Left kidney (tissue), 8 donors: ENCODE measurements at places on chromosomes 12 and 14. TPM values are rescaled to one million over a fixed set of nuclear protein-coding genes. Genes with fewer than 3 reads are reported as not detected.

DNA sequence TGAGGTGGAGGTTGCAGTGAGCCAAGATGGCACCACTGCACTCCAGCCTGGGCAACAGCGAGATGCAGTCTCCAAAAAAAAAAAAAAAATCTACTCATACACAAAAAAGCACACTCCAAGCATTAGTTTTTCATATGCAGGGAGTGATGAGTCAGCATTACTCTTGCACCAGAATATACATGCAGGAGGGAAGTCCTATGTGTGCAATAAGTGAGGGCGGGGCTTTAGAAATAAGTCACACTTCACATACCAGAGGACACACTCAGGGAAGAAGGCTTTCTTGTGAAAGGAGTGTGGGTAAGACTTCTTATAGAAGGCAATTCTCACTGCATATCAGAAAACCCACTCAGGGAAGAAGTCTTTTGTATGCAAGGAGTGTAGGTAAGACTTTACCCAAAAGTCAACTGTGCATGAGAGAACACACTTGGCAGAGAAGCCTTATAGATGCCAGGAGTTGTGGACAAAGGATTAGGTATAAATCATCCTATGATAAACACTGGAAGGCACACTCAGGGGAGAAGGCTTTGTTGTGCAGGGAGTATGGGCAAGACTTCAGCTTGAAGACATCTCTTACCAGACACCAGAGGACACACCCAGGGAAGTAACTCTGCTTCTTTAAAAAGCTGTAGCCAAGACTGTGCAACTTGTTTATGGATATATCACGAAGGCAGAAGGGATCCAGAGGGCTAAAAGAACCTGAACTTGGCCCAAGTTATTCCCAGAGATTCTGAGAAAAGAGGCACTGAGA, 50.5 kb downstream of the ATF7 start:
- DNase-seq: no peak

DNA sequence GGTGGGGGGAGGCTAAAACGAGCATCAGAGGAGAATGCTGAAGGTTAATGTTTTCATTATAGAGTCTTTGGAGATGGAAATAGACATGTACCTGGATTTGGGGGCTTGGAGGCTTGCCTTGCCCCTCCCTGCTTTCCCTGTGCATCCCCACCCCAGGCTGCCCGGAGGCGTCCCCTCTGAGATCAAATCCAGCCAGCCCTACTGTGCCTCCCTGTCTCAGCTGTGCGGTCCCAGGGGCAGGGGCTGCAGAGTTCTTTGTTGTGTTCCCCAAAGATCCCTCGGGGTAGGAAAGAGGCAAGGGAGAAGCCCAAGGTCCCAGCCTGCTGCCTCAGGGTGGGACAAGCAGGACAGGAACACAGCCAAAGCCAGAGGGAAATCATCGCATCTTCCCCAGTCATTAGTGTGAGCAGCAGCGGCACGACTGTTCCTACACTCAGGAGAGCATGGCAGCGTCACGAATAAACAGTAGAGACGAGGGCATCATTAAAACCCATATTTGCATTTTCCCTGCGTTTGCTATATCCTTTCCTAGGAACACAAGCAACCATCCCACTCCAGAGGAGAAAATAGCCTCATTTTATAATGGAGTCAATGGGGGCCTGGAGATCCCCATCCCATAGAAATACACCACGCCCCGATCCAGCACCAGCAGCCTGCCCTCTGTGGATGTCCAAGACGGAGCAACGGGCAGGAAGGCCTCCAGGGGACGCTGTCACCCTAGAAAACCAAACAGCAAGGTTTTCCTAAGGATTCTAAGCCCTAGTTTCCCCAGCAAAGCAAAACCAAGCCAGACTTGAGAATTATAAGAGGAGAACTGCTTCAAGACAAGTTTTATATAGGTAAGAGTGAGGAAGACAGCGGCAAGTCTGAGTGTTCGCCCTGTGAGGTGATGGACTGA, 32.4 kb downstream of the ANO2 start:
- no peak for DNase-seq

Gene MYL6B
- polyA plus RNA-seq: 155 TPM

GRCh38 chr14:91367173-91368171, 50.1 kb downstream of the CCDC88C start:
- DNase-seq: no peak

Gene MANSC4
- polyA plus RNA-seq: 0.95 TPM

Gene TSPAN11
- 5.3 TPM for polyA plus RNA-seq

DNA sequence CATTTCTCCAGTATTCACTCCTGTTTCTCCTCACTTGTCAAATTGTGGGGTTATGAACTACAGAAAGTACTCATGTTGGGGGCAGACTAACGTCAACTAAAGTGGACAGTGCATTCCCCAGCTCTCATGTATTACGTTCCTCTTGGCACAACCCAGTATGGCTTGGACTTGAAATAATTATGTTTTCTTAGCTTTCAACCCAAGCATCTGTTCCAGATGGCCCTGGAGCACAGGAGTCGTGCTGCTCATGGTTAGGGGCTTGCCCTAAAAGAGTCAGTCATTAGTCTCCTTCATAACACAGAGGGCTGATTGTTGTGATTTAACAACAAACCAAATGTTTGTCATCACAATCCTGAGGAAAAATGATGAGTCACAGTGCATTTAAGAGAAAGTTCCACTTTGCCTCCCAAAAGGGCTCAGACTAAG, 154.4 kb downstream of the RPAP3 start:
- DNase-seq: peak; percentile 13

DNA sequence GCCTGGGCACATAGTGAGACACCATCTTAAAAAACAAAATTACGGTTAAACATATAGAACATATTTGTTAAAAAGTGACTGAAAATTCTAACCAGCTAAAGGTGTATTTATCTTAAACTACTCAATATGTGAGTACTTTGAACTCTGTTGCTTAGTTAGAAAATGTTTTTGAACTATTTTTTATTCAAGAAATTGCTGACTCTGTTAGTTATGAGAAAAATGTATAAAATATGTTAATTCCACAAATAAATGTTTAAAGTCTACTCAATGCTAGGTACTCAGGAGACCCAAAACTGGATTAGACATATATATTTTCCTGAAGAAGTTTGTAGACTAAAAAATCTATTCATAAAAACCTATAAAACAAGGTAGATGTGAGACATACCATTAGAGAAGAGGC, 23.0 kb upstream of the GPR33 start:
- DNase-seq: no peak

GRCh38 chr12:115485503-115485902, 792.0 kb downstream of the MED13L start:
- no peak for DNase-seq

- no peak for DNase-seq
Measured at GRCh38 chr14:42173206-42173605, 566.5 kb downstream of the LRFN5 start.

GRCh38 chr12:22229652-22230279, 104.7 kb downstream of the ST8SIA1 start:
- DNase-seq: no peak

DNA sequence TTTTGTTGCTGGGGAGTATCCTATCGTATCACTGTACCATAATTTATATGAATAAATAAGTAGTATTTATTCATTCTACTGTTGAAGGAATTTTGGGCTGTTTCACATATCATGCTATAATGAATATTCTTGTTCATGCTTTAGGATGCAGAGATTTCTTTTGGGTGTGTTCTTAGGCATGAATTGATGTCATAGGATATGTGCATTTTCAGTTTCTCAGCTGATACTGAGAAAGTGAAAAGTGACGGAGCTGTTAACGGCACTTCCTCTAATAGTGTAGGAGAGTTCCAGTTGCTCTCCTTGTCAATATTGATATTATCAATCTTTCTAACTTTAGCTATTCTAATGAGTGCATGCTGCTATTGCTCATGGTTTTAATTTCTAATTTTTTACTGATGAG, 23.2 kb upstream of the SDR39U1 start:
- no peak for DNase-seq

DNA sequence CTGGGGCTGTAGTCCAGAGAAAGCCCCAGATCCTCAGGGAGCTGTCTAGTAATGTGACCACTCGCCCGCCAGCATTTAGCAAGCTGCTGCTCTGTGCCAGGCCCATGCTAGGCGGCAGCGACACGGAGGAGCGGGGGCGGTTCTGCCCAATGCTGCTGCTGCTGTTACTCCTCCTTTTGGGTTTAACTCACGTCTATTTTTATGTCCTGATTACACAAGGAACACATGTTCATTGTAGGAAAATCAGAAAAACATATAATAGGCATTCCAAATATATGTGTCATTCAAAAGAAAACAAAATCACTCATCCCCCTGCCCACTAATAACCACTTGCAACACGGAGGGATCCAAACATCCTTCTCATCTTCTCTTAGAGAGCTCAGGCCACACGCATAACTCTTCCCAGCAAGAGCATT, 30.4 kb downstream of the CCDC92 start:
- no peak for DNase-seq

Gene LRP1
- 64.5 TPM for polyA plus RNA-seq
